NCI-H1694 (cell line): ENCODE measurements at places on chromosomes 11 and 22.

DNA sequence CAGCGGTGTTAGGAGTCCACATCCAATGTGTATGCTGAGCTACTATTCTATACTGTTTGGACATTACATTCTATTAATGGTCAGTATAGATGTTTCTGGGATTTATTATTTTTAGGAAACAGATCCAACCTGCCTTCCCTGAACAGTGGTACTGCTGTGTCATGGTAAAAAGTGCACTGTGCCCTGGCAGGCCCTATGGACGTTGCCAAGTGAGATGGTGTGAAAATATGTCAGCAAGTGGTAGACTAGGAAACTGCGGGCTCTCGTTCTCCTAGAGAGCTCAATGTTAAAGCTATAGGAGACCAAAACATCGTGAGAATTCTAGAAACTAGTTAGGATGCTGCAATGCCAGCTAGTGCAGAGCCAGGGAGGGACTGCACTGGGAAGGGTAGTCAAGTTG is 26.0 kb upstream of the CYP2D6 start:
- DNase-seq, result no peak

DNA sequence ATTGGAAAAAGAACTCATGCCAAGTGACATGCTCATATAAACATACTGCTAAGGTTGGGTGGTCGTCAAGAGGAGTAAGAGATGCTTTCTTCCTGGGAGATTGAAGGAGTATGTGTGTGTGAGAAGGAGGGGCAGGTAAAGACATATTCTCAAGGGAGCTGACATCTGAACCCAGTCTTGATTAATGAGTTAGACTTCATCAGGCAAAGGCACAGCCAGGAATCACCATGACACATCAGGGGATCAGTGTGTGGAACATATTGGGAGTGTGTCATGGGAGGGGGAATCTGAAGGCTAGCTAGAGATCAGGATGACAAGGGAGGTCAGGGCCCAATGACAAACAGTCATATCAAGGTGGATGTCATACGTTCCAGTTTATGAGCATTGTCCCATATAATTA is 14.9 kb downstream of the CNTF start:
- no peak for DNase-seq

- no peak for DNase-seq
Observed at GRCh38 chr11:18700375-18700774, 1.8 kb downstream of the TMEM86A start.

DNA sequence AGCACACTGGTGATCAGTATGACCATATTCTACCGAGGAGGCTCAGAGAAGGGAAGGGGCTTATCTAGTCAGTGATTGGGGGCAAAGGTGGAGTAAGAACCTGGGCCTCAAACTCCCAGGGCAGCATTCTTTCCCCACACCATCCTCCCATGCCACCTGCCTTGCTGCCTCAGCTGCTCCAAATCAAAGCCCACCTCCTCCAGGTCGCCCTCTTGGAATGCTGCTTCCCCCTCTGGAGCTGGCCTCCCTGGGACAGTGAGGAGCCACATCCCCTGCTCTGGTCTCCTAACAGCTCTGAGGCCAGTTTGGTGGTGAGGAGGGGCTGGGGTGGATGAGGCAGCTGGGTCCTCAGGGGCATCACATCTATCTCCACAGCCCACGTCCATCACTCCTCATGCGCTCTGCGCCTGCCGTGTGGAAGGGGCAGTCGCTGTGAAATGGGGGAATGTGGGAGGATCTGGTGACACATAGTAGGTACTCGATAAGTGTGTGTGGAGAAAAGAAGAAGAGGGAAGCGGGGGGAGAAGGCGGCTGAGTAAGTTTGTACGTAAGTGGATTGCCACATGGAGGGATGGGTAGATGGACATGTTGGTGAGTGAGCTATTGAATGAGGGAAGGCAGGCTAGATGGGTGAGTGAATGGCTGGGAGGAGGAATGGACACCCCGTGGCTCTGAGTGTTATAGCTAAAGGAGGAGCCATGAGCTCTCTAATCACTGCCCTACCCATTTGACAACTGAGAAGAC is 16.1 kb upstream of the ARHGEF17 start:
- DNase-seq, result no peak

DNA sequence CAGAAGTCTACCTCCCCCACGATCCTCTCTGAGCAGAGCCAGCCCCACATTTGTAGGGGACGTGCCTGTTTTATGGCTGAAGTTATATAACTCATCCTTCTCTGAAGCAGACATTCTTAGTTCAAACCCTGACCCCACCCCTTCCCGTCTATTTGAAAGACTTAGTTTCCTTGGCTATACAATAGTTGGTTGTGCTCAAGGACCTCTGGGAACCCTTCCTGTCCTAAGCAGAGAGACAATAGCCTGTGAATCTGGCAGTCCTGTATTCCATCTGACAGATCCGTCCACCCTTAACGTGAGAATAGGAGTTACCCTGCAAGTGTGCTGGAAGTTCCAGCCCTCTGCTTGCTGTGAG is 75.2 kb downstream of the MN1 start:
- no peak for DNase-seq

DNA sequence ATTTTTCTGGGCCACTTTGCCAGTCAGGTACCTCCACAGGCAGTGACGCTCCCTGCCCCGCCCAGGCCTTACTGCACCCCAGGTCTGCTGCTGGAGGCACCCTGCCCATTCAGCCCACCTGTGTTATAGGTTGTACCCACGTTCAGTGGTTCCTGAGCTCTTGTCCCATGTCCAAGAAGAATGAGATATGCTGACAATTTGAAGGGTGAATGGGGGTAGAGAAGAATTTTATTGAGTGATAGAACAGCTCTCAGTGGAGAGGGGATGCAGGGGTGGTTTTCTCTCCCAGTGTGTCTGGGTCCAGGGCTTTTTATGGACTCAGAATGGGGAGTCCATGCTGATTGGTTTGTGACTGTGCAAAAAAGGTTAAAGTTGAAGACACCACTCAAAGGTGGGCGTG is 149.7 kb downstream of the LDLRAD3 start:
- DNase-seq, result no peak

DNA sequence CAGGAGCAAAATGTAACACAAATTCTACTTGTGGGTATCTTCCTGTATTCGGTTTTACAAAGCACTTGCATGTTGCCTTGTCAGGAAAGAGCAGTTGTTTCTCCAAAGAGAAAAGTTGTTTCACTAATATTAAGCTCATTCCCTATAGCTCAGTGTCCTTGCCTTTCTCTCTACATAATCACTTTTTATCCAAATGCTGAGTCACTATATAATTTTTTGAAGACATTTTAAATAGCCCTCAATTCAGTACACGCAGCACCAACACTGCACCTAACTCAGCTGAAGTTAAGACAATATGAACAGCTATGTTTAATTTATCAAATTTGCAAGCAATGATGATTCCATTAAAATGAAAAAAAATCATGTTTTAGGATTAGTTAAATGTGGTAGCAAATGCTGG is 14.5 kb upstream of the MRTFA start:
- DNase-seq, result no peak

DNA sequence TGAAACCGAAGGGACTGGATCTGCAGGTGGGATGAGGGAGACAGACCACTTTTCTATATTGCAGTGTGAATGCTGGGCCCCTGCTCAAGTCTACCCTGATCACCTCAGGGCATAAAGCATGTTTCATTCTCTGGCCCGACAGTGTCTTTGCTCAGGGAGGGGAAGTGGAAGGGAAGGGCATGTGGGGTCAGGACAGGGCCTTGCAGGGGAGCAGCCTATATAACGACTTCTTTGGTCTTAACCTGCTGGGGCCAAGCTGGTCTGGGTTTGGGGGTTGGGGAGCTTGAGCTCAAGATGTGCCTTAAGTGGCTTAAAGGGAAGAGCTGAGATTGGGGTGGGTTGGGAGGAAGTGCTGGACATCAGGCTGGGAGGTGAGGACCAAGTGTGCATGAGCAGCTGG is 86.4 kb downstream of the GDPD4 start:
- no peak for DNase-seq

DNA sequence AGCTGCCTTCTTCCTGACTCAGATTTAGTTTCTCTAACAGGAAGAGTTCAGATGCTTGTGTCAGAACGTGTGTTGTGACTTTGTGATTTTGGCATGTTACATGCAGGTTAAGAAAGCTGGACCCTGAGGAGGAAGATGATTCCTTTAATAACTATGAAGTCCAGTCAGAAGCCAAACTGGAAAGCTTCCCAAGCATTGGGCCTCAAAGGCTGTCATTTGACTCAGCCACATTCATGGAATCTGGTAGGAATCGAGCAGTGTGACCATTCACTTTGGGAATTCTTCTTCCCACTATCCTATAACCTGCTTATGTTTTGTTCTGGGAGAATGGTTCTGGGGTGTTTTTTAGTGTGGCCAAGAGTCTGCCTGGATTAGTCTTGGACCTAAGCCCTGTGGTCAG is 48.0 kb downstream of the CABIN1 start:
- no peak for DNase-seq

DNA sequence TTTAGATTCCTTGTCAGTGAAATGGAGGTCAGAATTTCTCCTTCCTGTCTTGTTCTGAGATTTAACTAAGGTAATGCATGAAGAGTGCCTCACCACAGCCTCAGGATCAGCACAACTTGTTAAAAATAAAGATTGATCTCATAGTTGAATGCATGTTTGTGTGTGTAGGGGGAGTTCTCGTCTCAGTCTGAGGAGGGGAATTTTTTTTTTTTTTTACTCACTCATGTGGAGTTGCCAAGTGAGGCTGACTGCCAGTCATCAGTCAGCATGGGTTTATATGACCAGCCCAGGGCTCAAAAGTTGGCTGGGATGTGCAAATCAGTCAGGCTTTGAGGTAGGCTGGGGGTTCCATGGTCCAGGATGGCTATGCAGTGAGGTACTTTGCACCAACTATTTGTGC is 113.2 kb downstream of the FANCF start:
- DNase-seq, result no peak

GRCh38 chr11:9265211-9266131 is at the start of gene DENND5A:
Gene DENND5A (minus strand): TSS chr11:9265350. CDS start chr11:9265069, 281 bp downstream.
- peak; percentile 15 for DNase-seq

DNA sequence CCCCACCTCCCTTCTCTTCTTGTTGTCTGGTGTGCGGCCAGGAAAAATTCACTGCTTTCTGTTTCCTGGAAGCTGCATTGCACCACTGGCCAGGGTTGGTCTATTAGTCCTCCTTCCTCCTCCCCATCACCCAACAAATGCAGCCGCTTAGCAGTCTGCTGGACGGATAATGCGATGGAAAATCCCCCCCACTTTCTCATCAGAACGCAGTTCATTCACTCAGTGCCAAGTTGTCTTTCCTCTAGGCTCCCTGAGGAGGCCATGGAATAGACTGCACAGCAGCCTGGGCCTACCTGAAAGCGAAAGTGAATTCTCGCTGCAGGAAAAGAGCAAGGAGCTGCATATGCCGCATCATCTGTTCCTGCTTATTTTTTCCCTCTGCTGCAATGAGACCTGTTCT is 513.6 kb downstream of the METTL15 start:
- DNase-seq, result peak; percentile 40

GRCh38 chr22:44486538-44486937 is 11.5 kb downstream of the RTL6 start:
- DNase-seq, result no peak

DNA sequence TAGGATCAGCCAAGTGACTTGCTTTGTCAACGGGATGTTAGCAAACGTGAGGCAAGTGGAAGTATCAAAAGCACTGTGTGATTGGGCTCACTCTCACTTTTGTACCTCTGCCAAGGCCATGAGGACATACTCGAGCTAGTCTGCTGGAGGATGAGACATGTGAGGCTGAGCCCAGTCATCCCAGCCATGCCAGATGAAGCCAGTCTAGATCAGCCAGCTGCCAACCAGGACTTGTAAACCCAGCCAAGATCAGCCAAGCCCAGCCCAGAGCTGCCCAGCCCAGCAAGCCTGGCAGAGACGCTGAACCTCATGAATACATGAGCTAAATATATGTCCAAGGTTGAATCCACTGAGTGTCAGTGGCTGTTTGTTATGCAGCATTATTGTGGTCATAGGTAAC is 369.7 kb downstream of the MN1 start:
- DNase-seq, result no peak

DNA sequence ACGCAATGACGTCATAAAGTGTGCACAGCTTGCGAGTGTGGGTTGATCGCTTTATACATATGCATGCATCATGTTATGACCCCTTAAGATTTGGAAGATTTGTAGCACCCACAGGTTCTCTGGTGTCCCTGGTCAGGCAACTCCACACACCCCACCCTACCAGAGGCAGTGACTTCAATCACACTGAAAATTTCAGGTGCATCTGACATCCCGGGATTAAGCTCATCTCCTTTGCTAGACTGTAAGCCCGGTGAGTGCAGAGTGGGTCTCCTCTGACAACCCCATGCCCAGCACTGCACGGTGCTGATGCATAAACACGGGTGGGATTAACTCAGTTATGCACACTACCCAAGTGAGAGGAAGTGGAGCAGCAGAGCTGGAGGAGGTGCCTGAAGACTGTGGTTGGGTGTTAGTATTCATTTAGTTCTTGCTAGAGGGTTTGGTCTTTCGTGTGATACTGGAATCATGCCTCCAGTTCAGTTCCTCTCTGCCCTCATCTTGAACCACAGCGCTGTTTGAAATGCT is 6.5 kb downstream of the ARSA start:
- no peak for DNase-seq

DNA sequence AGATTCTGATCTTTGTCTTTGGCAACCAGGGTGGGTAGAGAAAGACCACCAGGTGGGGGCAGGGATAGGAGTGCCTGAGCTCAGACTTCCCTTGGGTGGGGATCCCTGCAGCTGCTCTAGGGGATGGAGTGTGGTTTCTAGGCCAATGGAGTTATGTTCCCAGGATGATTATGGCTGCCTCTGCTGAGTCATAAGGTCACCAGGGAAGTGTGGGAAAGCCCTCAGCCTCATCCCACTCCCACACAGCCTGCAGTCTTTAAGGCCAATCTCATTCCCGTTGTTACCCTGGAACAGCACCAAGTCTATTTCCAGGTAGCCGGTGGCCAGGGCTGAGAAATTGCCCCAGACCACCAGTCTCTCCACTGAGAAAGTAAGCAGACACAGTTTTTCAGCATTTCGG is 2269.3 kb upstream of the RAG2 start:
- DNase-seq, result no peak

GRCh38 chr11:20097319-20098221 is 62.7 kb downstream of the DBX1 start:
- no peak for DNase-seq

GRCh38 chr11:117188620-117189081 is 10.1 kb downstream of the SIDT2 start:
- DNase-seq, result no peak

DNA sequence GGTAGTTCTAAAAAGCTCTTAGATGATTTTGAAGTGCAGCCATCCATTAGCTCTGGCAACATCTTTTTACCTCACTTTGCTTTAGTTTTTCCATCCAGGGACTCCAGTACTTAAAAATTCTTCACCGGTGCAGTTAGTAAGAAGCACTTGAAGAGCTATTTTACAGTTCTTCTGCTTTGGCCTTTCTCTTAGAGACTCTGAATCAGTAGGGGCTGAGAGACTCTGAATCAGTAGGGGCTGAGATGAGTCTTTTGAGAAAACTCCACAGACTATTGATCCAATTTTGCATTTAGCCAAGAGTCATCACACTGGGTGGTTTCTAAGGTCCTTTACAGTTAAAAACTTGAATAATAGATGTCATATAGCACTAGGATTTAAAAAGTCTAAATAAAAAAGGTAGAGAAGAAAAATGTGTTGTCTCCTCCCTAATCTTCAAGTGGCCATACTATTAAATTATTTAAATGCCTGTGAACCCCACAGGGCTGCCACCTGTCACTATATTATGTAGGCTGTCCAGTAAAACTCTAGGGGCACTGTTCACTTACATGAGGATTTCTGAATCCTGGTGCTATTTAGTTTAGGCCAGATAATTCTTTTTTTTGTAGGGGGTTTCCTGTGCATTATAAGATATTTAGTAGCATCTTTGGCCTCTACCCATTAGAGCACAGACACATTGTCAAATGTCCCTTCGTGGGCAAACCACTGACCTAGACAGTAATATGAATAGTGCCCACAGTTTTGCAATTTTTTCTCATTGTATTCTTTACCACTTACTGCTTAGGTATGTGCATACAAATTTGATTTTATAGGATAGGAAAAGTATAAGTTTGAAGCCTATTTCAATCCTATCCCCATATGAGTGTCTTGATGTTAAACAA is 26.3 kb upstream of the HIKESHI start:
- no peak for DNase-seq
